Activated effector memory CD4-positive, alpha-beta T cell treated with Interleukin-2 at 50 U/mL for 16 hours (primary cell): ENCODE measurements at places on chromosomes 13 and 19.

GRCh38 chr19:18208098-18208951 lies 4.5 kb upstream of the RAB3A start:
- no peak for DNase-seq

DNA sequence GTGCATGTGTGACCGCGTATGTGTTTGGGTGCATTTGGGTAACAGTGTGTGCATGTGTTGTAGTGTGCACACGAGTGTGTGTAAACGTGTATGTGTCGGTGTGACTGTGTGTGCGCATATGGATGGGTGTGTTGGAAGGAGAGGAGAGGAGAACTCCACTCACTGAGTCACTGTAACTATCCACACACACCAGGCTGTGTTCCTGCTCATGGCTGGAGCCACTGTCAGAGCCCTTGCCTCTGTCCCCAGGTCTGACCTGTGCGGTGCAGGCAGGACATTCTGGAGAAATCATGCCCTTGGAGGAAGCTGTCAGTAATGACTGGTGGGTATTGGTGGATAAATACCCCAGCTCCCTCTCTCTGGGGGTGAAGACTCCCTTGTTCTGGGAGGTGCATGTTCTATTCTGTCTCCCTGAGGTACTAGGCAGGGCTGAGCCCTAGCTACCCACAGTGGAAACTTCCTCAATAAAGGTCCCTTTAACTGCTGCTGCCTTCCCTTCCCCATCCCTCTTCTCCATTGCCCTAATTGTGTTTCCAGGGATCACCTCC lies 48.4 kb downstream of the CYP4F22 start:
- no peak for DNase-seq

DNA sequence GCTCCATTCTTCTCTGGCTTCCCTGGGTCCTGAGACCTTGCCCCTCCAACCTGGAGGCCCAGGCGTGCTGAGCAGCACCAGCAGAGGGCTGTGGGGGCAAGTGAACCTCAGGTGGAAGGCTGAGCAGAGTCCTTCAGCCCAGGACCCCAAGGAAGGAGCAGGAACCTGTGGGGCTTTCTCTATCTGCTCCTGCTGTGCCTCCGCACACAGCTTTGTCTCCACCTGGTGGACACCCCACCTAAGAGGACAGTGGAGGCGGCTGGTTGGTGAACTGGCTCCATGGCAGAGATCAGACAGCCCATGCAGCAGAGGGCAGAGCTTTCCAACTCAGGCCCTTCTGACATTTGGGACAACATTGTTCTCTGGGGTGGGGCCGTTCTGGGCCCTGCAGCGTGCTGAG lies 19.7 kb downstream of the ZFR2 start:
- no peak for DNase-seq

DNA sequence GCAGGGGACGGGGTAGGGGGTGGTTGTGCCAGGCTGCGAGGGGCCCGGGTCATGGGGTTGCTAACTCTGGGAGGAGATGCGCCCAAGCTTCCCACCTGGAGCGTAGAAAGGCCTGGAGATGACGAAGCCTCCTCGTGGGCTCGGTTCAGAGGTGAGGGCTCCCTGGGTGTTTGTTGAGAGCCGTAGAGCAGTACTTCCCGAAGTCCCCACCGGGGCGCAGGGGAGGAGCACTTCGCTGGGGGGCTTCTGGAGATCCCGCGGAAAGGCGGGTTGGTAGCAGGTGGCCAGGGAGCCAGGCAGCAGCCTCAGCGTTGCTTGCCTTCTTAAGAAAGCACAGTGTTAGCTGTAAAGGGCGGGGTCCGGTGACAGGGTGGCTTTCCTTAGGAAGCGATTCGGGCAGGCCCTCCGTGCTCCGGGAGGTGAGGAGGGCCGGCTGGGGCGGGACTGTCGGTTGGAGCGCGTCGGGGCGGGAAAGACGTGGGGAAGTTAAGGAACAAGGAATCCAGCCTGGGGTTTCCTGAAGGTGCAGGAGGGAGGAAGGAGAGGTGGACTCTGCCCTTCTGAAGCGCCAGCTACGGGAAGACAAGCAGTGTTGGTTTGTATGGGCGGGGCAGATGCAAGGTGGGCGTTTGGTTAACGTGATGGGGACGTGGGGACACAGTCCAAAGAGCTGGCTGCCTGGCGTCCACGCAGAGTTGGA lies 3.3 kb downstream of the VSTM2B start:
- DNase-seq, result no peak

GRCh38 chr13:64505336-64505910 lies 2724.7 kb downstream of the PCDH9 start:
- no peak for DNase-seq

- no peak for DNase-seq
Observed at GRCh38 chr13:93388701-93389100, 162.1 kb downstream of the GPC6 start.

GRCh38 chr13:109567315-109567714 lies 219.1 kb downstream of the IRS2 start:
- no peak for DNase-seq

- no peak for DNase-seq
Observed at GRCh38 chr13:27264181-27264580, 6.4 kb upstream of the RASL11A start.

DNA sequence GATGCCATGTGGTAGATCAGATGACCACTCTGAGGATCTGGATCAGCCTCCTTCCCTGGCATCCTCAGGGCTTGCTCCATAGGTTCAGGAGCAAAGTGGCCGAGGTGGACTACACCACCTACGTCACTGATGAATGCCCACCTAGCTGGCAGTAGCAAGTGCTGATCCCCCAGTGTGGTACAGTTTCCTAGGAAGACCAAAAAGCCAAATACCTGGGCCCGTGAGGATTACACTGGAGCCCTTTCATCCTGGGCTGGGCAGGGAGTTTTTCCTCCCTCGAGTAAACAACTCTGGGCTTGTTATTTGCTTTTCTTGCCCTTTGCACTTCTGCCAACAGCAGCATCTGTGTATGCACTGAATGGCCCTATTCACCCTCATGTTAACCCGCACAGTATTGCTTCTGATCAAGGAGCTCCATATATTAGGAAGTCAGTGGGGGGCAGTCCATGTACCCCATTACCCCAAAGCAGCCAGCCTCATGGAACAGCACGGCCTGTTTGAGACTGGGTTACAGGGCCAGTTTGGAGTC lies 3.3 kb upstream of the MYADM start:
- no peak for DNase-seq

DNA sequence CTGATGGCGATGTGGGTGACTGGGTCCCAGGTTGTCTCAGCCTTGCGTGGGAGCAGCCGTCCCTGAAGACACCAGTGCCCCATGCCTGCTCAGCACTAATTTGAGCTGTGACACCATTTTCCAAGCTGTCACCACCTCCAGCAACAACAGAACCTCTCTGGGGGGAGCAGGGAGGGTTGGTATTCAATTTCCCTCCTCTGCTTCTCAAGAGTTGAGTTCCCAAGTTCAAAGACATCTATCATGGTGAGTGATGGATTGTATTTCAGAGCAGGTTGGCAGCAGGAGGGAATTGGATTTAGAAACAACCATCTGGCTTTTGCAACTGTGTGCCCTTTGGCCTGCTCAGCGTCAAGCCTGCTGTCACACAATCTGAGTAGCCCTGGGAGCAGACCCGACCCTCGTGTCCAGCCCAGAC lies 46.9 kb upstream of the UQCRFS1 start:
- DNase-seq, result no peak

- DNase-seq, result no peak
Observed at GRCh38 chr19:47447470-47448359, 24.0 kb downstream of the SLC8A2 start.

- DNase-seq, result no peak
Observed at GRCh38 chr19:36891768-36892357, 24.2 kb downstream of the ZNF829 start.

DNA sequence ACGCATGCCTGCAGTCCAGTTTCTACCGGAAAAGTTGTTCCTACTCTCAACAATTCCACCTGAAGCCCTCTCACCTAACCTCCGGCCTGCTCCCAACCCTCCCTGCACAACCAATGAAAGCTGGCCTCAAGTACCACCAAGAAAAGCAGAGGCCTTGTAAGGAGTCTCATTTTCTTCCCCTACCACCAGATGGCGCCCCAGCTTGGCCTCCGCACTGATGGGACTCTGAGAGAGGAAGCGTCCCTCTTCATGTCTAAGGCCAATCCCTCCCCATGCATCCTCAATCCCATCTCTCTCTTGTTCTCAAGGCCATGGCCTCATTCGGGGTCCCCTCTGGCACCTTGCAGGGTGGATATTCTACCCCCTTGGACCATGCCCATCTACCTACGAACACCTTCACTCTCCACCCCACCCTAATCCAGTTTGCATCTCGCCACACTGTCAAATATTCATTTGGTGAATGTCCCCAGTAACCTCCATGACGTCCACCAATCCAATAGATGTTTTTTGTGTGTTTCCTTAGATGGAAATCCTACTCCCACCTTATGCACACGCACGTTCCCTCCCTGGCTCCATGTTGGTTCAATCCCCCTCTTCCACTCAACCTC lies 412.8 kb downstream of the ZNF536 start:
- peak; percentile 35 for DNase-seq

DNA sequence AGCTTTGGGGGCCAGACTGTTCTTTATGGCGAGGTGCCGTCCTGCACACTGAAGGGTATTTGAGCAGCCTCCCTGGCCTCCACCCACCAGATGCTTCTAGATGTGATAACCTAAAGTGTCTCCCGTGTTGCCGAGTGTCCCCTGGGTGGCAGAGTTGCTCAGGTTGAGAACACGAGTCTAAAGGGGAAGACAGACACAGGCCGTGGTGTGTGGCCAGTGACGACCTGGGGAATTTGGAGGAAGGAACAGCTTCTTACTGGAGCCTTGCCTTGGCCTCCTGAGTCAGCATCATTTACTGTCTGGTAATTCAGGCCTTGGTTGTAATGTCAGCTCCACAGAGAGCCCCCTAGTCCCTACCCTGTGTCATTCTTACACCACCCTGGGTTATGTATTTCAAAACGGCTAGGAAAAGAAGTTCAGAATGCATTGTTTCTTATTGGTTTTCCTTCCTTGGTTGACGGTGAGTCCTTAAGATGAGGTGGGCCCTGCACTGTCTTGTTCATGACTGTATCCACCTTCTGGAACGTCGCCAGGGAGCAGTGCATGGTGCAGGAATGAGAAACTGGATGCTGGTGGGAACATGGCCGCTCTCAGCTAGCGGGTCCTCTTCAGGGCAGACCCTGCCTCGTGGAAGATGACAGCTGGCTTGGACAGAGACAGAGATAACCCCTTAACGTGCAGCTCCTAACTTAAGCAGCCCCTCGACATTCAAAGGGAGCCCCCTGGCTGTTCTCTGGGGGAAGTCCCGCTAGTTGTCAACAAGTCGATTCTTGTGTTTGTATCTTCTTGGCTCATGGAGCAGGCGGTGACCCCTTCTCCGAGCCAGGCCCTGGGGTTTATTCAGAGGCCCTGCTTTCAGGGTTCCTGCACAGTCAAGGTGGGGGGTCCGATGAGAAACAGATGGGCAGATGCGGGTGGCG lies 7.2 kb downstream of the SIN3B start:
- DNase-seq, result no peak

DNA sequence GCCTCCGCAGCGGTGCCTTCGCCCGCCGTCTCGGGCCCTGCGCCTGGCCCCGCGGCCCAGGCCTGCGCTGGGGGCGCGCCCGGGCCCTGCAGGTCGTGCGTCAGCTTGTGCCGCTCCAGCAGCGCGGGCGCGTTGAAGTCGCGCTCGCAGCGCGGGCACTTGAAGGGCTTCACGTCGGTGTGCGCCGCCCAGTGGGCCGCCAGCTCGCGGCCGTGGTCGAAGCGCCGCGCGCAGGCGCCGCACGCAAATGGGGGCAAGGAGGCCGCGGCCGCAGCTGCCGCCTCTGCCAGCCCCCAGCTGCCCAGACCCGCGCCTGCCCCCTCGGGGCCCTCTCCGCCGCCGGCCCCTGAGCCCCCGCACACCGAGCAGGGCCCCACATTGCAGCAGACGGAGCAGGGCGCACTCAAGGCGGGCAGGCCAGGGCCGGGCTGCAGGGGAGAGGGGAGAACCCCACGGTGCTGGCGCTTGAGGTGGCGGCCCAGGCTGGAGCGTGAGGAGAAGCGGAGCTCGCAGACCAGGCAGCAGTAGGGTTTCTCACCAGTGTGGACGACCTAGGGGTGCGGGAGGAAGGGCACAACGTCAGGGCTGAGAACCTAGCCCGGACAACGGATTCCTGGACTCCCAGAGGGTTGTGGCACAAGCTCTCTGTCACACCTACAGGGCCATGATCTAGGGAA lies 6.1 kb downstream of the FIZ1 start:
- DNase-seq, result no peak

GRCh38 chr13:103236213-103236612 lies 170.0 kb upstream of the SLC10A2 start:
- no peak for DNase-seq

- DNase-seq, result no peak
Observed at GRCh38 chr13:20161275-20161950, 561 bp upstream of the GJA3 start.

GRCh38 chr13:114099918-114100445 lies 32.4 kb downstream of the RASA3 start:
- DNase-seq, result no peak

- DNase-seq, result no peak
Observed at GRCh38 chr13:93304868-93305613, 78.4 kb downstream of the GPC6 start.

GRCh38 chr19:2443785-2444182 lies 13.0 kb downstream of the LMNB2 start:
- DNase-seq, result no peak

DNA sequence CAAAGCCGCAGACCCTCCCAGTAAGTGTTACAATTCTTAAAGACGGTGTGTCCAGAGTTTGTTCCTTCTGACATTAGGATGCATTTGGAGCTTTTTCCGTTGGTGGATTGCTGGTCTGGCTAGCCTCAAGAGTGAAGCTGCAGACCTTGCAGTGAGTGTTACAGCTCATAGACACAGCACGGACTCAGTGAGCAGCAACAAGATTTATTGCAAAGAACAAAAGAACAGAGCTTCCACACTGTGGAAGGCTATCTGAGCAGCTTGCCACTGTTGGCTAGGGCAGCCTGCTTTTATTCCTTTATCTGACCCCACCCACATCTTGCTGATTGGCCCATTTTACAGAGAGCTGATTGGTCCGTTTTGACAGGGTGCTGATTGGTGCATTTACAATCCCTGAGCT lies 242.8 kb upstream of the SGCG start:
- DNase-seq, result no peak

DNA sequence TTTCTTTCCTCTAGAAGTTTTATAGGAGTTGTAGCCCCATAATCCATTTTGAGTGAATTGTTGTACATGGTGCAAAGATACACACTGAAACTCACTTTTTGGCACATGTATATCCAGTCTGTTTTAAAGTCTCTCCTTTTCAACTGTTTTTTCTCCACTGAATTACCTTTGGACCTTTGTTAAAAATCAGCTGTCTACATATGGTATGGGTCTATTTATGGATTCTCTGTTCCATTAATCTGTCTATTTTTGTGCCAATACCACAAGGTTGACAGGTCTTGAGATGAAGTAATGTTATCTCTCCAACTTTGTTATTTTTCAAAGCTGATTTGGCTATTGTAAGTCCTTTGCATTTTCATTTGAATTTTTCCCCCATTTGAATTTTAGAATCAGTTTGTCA lies 4.7 kb downstream of the HNRNPA1L2 start:
- DNase-seq, result no peak

GRCh38 chr13:99228737-99229691 lies 28.4 kb downstream of the UBAC2 start:
- no peak for DNase-seq

DNA sequence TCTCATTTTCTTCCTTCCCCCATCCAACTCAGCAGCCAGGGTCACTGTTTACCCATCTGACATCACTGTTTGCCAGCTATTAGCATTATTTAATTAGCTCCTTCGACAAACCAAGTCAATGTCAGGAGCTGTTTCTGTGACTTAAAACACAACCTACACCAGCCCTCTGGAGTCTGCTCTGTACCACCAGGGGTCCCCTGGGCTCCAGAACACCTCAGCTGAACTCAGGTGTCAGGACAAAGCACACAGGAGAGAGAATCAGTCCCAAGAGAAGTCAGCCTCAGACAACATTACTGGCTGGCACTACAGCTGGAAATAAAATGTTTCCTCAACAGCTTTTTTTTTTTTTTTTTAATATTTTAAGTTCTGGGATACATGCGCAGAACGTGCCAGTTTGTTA lies 45.1 kb downstream of the DCLK1 start:
- DNase-seq, result no peak
